ENCODE measurements at places on chromosomes 16 and 17.
A peak's percentile ranks its signal among the peaks of the same experiment; 100 is the strongest.

DNA sequence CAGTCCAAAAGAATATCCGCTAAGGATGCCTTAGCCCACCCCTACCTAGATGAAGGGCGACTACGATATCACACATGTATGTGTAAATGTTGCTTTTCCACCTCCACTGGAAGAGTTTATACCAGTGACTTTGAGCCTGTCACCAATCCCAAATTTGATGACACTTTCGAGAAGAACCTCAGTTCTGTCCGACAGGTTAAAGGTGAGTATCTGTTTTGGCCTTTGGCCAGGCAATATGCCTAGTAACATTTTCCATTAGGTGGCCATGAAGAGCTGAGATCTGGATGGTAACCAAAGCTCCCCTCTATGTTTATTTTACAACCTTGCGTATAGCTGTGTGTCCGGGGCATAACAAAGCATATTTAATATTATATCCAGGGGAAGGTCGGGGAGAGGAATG, 128.0 kb upstream of the TMEM97 start:
- DNase-seq: no peak

DNA sequence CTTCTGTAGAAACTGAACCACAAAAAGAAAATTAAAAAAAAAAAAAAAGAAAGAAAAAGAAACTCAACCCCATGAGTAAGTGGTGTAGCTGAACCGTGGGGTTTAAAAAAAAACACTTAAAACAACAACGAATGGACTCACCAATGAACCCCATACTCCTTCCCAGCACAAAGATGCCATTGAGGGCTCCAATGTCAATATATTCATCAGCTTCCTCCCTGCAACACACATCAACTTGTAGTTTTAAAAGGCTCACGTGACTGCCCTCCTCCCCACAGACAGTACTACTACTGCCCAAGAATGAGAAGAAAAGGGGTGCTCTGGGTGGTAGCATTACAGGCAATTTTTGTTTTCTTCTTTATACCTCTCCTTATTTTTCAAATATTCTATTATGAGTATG, 3.3 kb upstream of the KLHL11 start:
- no peak for DNase-seq

- DNase-seq: no peak
Observed at GRCh38 chr17:50916026-50916707, 50.0 kb upstream of the TOB1 start.

GRCh38 chr16:26111900-26112299, 420.1 kb downstream of the HS3ST4 start:
- DNase-seq: peak; percentile 2

GRCh38 chr17:4144422-4144747, 1.4 kb downstream of the CYB5D2 start:
- no peak for DNase-seq

DNA sequence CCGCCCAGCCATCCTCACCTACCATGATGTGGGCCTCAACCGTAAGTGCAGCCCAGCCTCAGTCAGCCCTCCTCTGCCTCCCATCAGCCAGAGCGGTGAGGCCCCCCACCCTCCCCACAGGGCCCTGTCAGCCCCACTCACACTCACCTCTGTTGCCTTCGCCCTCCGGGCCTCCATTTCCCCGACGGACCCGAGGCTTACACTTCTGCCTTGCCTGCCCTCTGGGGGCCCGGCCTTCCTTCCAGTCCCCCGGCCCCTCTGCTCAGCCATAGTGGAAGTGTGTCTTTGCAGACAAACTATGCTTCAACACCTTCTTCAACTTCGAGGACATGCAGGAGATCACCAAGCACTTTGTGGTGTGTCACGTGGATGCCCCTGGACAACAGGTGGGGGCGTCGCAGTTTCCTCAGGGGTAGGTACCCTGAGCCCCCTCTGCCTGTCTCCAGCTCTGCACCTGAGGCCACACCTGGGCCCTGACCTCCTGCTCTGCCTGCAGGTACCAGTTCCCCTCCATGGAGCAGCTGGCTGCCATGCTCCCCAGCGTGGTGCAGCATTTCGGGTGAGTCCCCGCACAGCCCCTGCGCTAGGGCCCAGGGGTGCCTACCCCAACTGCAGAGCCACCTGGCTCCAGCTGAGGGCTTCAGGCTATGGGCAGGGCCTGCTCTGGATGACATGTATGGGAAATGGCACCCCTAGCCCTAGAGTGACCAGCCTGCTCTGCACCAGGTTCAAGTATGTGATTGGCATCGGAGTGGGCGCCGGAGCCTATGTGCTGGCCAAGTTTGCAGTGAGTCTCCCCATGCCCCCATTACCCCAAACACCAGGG, 4.1 kb downstream of the NDRG4 start:
- DNase-seq: no peak

GRCh38 chr16:50038756-50039529, 13.9 kb downstream of the CNEP1R1 start:
- peak; percentile 78 for DNase-seq

- DNase-seq: peak; percentile 57
Observed at GRCh38 chr16:8959921-8960787, 3.6 kb downstream of the USP7 start.

DNA sequence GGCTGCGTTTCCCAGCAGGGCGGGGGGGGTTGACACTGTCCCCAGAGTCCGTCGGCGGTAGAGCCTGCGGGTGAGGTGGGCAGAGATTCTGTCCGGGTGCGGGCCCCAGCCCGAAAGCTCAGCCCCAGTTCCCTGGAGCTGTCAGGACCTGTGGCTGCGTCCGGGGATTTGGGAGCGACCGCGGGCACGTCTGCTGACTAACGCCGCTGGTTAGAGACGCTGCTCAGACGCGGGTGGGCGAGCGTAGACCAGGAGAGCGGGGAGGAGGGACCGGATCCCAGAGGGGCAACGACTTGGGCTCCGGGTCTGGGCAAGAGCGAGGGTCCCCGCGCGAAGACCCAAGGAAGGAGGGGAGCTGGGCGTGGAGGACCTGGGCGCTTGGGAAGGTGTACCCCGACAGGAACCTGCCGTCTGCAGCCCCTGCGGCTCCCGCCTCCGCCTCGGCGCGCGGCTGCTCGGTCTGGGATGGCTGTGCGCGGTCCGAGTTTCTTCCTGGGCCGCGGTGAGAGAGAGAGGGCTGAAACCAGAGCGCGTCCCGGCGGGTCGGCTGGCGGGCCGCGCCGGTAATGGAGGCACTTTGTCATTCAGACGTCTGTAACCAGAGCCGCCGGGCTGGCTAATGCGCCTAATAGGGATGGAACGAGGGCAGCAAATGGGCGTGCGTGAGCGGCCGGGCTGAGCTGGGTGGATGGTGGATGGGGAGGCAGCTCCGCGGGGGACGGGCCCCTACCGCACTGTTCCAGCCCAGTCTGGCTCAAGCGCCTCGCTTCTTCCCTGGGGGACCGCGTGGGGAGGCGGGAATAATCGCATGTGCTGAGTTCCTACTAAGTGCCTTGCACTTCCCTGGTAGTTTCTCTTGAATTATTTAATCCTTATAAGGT, 2.3 kb downstream of the NGFR start:
- DNase-seq: peak; percentile 28

- DNase-seq: peak; percentile 19
Observed at GRCh38 chr16:73315645-73316044, 267.7 kb upstream of the ZFHX3 start.

GRCh38 chr17:51746421-51746820, 412.1 kb downstream of the CA10 start:
- DNase-seq: no peak

All from hematopoietic multipotent progenitor cell treated with erythropoietin and hydrocortisone succinate and interleukin-3 and kit ligand, for 4 days (in vitro differentiated cells).